NCI-H1436 (cell line): ENCODE measurements at places on chromosomes 1 and 21.

DNA sequence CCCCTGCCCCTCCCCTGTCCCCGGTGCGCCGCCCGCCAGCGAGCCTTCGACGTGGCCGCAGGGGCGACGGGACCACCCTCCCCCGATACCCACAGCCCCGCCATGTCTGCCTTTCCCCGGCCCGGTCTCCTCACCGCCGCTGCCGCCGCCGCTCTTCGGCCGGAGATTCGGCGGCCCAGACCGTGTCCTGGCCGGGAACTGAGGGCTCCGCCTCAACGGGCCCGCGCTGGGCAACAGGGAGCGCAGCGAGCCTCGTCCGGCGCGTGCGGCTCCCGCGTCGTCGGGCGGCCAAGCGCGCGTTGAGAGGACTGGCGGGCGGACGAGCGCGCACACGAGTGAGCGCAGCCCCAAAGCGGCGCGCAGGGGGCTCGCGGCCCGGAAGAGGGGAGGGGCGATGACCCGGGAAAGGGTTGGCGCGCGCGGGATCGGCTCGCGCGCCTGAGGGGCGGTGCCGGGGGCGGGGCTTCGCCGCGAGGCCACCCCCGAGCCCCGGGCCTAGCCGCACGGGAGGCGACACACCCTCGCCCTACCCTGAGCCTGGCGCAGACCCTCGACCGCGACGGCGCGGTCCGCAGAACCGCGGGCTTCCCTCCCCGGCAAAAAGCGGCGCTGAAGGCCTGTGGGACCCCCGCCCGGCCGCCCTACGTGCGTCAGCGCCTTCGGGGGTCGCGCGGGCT, at the start of gene BTG3:
Gene BTG3 (minus strand): TSS at position 337 of the 677 bp plus-strand sequence. CDS start 3,757 bp downstream, outside the sequence.
- peak; percentile 80 for DNase-seq

DNA sequence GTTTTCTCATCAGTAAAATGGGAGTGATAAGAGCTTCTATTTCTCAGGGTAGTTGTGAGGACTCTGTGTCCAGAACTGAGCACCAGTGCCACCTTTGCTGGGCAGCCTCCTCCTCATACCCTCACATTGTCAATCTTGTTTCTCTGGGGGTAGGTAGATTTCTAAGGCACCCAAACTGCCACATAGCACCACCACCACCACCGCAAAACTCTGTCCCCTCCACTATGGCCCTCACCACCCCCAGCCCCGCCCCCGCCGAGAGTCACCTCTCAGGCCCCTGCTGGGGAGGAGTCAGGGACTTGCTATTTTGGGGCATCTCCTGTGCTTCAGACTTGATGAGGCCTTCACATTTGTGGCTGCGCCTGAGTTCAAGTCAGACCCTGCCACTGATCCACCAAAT, 549.2 kb downstream of the PTPRU start:
- DNase-seq, result no peak

DNA sequence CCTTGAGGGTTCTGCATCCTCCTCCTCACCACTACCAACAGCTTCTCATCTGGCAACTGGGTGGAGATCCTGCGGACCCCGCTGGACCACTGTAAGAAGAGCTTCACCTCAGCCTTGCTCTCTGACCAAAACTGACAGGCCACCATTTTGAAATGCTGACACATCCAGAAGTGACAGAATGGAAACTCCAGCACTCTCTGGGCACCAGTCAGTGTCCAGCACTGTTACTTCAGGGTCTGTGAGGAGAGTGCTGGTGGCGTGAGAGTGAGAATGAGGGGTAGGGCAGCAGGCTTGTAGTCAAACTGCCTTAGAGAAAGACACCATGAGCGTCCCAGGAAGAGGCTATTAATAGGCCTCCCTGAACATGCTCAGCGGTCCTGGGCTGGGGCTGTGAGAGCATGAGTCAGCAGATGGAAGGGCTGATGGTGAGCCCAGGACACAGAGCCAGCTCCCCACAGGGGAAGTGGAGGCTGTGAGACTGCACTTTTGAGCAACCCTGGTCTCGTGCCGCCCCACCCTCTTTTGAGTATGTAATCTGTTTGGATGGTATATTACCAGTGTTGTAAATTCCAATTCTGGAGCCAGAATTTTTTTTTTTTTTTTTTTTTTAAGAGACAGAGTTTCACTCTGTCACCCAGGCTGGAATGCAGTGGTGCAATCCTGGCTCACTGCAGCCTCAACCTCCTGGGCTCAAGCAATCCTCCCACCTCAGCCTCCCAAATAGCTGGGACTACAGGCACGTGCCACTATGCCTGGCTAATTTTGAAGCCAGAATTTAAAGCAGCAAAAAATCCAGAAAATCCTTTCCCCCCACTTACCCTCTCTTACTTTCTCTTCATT, 34.4 kb upstream of the SLC30A1 start:
- DNase-seq, result no peak

- DNase-seq, result no peak
Measured at GRCh38 chr1:235734335-235734734, 84.8 kb upstream of the GNG4 start.

DNA sequence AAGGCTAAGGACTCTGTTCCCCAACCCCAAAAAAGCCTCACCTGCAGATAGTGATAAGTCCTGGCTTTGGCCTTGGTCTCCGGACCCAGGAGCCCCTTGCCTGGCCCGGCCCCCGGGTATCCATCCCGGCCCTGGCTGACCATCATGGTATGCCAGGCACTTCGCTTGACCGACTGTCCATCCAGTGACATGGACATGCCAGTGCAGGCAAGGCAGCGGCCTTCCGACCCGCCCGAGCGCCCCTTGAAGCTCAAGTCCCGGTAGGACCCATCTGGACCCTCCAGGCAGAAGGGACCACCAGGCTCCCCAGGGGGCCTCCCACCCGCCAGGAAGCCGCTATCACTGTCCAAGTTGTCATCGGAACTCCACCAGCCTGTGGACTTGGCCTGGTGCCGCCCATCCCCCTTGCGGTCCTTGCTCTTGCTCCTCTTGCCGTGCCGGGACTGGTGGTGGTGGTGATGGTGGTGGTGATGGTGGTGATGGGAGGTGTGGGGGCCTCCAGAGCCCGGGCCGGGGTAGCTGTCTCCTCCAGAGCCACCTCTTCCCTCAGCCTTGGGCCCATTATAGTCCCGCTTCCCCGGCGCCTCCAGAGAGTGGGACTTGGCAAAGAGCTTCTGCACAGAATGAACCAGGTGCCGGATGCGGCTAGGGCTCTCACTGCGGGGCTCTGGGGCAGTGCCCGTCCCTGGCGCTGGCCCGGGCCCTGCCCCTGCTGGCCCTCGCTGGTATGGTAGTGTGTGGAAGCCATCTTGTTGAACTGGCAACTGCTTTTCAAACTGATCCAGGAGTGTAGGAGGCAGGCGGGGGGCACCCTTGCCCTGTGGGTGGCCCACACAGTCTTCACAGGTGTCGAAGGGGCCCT, 25.0 kb downstream of the DLGAP3 start:
- no peak for DNase-seq

- DNase-seq, result no peak
Measured at GRCh38 chr1:119869995-119870394, 26.3 kb downstream of the ADAM30 start.

- DNase-seq, result peak; percentile 42
Measured at GRCh38 chr21:43864313-43864961, 586 bp upstream of the AGPAT3 start.

GRCh38 chr1:200406161-200406797, 3.6 kb downstream of the ZNF281 start:
- no peak for DNase-seq

DNA sequence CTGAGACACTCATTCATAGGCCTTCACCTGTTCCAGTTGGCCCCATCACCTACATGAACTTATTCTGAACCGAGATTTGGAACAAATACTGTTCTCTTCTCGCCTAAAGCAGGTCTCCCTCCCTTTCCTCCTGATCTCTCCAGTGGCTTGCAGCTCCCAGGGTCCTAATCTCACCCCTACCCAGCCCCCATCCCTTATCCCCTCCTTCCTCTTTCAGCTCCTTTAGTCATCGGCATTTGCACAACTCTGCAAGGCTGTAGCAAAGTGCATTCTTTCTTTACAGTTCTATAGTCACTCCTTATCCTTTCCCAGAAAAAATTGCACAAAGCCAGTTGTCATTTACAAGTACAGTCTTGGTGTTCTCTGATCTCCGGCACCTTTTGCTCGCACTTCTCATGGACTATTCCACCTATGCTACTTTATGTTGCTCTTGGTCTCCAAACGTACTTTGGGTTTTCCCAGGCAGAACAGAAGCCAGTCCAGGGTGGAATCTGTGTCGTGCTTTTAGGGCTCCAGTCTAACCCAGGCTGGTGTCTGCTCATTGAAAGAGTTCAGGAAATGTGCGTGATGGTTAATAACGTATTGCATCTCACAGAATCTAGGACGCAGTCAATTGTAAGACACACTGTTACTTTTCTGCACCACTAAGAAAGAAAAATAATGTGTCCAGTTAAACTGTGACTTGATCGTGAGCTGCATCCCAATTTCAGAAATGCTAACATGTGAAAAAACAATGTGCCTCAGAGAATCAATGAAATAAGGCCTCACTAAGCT, 965 bp downstream of the ABCA4 start:
- no peak for DNase-seq

- DNase-seq, result no peak
Measured at GRCh38 chr1:171219346-171220080, 28.8 kb upstream of the FMO1 start.

- no peak for DNase-seq
Measured at GRCh38 chr1:89603651-89604413, 29.1 kb upstream of the LRRC8C start.

- DNase-seq, result no peak
Measured at GRCh38 chr1:214102907-214103306, 115.1 kb downstream of the PROX1 start.

DNA sequence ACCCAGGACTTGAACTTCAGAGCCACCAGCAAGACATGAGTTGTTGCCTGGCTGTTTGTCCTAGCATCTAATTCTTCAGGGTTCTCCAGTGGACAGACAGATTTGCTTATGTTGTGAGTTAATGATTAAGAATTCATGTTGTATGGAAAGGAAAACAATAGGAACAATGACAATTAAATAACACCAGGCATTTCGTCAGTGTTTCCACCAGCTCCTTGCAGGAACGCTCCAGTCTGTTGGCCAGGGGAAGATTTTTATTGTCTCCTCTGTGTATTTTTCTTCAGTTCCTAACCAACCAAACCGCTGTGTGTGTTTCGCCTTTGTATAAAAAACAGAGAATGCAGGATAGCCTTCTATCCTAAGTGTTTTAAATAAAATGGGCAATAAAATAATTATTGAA, 64.4 kb upstream of the PTGFR start:
- no peak for DNase-seq

DNA sequence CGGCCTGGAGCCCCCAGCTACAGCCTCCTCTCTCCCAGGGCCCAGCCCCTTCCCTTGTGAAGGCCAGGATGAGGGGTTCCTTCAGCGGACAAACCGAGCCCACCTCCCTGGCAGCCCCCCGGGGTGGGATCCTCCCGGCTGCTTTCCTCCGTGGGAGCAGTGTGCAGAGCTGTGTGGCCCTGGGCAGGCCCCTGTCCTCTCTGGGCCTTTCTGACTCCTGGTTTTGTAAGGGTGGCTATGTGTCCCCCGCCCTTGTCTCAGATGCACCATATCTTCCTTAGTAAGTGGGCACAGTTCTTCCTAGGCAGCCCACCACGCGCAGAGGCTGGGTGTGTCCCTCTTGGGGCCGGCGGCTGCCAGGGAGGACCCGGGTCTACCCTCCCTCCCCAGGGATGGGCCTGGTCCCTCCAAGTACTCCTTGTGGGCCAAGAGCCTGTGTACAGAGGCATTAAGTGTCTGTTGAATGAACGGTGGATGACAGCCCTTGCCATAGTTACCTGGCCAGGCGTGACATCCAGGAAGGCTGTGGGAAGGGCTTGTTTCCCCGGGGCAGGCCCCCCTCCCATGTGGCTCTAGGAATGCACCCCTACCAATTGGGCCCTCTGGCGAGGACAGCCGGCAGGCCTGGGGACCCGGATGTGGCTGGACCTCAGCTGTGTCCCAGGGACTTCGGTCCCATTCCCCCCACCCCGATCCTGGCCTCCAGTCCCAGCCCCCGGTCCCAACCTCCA, 3.8 kb downstream of the SMIM1 start:
- no peak for DNase-seq

DNA sequence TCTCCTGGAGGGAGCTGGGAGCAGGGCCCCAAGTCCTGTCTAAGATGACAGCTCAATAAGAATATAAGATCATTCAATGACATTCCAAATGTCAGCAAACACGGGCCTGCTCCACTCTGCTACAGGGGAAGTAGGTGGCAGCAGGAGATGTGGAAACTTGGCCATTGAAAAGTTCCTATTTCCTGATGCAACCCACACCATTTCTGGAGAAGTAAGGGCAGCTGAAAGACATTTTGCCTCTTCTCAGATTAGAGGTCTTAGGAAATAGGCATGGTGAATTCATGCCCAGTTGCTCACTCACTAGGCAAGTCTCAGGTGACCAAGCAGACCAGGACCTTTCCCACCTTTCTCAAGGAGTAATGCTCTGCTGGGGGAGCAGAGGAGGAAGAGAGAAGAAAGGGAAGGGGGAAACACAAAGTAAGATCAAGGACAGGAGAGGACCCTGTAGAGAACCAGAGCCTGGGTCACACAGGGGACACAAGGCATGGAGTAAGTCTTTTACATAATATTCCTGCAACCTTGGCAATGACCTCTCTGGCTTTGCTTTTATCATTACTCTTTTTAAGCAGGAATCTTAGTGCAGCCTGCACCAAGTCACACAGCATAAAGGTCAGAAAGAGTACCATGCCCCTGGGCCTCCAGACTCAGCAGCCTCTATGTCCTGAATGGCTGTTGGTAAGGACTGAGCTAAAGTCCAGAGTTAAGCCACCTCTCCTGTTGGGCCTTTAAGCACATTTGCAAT, 68.9 kb downstream of the DMAP1 start:
- DNase-seq, result no peak
